Activated naive CD4-positive, alpha-beta T cell treated with anti-CD3 and anti-CD28 coated beads for 36 hours (primary cell): ENCODE measurements at places on chromosomes 2 and 18.

DNA sequence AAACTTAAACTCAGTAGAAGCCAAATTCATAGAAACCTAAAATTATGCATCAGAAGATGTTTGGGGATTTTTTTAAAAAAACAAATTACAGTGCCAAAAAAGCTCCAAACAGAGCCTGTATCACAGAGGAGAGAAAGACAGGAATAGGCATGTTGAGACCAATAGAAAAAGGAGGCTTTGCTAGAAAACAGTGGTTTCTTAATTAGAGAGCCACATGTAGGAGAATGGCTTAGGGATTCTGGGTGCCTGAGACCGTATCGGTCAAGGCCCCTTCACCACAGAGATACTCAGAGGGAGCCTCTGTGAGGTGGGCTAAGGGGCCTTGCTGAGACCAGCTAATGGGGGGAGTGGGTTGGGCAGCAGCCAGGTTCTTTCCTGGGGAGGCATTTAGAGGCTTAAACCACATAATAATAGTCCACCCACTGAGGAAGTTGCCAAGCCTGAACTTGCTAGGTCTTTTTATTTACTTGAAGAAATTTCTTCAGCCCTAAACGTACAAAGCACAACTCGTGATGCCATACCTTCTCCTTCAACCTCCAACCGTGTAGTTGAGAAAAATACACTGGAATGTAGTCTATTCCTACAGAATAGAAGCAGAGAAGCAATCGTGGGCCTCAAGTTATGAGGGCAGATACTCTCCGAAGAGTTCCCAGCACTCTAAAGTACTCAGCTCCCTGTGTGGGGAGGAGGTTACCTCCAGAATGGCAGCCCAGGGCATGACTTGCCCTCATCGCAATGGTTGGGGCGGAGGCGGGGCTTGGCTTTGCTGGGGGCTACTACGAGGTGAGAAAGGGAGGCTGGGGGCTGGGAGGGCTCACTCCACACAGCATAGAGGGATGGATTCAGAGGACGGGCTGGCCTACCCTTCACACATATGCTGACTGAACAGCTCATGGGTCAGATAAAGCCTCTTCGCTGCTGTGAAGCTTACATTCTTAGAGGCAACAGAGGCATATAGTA, 237.9 kb downstream of the TPGS2 start:
- H3K4me3 ChIP-seq: no peak overlapping the region
- peaks cover 2% of the 10 kb centered on the region for H3K27me3 ChIP-seq
- no peaks in the 10 kb centered on the region for H3K4me1 ChIP-seq
- no peak overlapping the region for H3K27ac ChIP-seq
- H3K36me3 ChIP-seq: no peaks in the 10 kb centered on the region

DNA sequence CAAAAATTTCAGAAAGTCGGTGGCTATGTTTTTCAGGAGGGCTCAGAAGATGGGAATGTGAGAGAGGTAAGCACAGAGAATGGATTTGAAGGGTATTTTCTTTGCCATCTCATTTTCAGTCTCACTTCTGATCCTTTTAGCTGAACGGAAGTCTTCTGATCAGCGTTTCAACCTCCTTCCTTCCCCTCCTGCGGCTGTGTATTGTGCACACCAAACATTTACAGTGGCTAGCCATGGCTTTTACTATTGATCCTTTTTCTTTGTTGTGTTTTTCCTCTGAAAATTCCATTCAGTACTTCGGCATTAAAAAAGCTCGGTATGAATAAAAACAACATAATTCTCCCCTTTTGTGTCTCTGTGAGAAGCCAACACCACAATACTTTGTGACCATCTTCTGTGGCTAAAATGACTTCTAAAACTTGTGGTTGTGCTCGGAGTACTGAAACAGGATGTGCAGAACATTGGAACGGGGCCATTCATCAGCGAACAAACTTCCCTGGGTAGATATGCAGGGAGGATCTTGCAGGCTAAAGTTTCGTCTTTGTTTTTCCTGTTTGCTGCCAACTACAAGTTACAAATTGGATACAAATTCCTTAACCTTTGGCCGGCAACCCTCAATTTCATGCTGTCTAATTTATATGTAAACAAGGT, 260.8 kb upstream of the FAM98A start:
- H3K4me1 ChIP-seq: peaks cover 7% of the 10 kb centered on the region
- no peak overlapping the region for H3K27ac ChIP-seq
- H3K27me3 ChIP-seq: no peaks in the 10 kb centered on the region
- H3K4me3 ChIP-seq: no peak overlapping the region

GRCh38 chr2:162890690-162891311, 52.2 kb upstream of the KCNH7 start:
- no peak overlapping the region for H3K27ac ChIP-seq
- no peaks in the 10 kb centered on the region for H3K36me3 ChIP-seq
- H3K4me3 ChIP-seq: no peak overlapping the region

DNA sequence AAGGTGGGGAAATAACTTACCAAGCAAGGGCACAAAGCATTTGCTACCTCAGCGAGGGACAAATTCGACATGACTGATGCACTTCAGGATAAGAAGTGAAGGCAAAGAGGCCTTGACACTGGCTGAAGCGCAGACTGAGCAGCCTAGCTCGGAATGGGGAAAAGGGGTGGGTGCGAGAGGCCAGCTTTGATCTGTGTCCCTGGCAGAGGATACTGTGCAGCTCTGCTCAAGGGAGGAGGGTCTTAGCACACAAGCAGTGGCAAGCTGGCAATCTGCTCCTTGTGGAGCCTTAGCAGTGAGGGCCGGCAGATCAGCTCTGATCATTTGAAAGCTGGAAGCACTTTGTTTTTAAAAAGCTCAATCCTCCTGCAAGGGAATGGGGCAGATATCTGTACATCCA, 222.3 kb downstream of the ZBTB7C start:
- H3K4me1 ChIP-seq: no peaks in the 10 kb centered on the region
- H3K4me3 ChIP-seq: no peak overlapping the region
- no peak overlapping the region for H3K27ac ChIP-seq
- DNase-seq: no peak

DNA sequence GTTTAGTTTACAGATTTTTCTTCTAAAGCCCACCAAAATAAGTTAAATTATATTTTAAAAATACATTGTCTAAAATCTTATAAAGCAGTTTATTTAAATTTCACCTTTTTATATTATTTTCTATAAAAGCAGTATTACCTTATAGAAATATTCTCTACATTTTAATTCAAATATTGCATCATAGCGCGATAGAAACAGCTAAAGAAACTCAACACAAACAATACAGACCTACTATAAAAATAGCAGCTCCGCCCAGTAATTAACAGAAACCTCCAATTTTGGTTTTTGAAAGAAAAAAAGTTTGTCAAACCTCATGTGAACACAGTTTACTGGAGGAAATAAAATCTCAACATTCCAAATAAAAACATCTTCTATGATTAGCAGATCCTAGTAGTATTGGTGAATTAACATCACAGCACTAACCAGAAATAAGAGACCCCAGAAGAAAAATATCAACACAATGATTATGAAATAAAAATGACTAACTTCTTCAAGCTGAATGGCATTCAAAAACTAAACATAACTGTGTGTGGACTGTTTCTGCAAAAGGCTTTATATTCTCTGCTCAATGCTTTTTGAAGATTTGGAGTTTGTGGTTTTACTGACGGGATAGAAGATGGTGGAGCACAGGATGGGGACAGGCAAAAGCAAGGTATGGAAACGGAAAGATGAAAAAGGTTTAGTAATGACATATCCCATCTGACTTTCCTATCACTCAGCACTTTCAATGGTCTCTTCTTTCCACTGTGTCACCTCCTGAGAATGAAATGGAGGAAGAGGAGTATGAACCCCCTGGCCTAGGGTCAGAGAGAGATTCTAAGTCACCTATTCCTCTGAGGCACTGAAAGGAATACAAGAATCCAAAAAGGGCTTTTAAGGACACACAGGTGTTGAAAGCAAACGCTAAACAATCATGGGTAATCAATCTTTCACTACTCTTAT, 17.5 kb downstream of the MAP4K3 start:
- H3K27me3 ChIP-seq: no peaks in the 10 kb centered on the region
- peaks cover 2% of the 10 kb centered on the region for H3K36me3 ChIP-seq
- H3K4me3 ChIP-seq: no peak overlapping the region
- DNase-seq: no peak
- no peak overlapping the region for H3K27ac ChIP-seq
- peaks cover 41% of the 10 kb centered on the region for H3K4me1 ChIP-seq

GRCh38 chr2:187546762-187547333, 7.4 kb downstream of the TFPI start:
- H3K27me3 ChIP-seq: no peaks in the 10 kb centered on the region
- no peak overlapping the region for H3K27ac ChIP-seq
- no peak for DNase-seq
- H3K36me3 ChIP-seq: no peaks in the 10 kb centered on the region
- no peak overlapping the region for H3K4me3 ChIP-seq

DNA sequence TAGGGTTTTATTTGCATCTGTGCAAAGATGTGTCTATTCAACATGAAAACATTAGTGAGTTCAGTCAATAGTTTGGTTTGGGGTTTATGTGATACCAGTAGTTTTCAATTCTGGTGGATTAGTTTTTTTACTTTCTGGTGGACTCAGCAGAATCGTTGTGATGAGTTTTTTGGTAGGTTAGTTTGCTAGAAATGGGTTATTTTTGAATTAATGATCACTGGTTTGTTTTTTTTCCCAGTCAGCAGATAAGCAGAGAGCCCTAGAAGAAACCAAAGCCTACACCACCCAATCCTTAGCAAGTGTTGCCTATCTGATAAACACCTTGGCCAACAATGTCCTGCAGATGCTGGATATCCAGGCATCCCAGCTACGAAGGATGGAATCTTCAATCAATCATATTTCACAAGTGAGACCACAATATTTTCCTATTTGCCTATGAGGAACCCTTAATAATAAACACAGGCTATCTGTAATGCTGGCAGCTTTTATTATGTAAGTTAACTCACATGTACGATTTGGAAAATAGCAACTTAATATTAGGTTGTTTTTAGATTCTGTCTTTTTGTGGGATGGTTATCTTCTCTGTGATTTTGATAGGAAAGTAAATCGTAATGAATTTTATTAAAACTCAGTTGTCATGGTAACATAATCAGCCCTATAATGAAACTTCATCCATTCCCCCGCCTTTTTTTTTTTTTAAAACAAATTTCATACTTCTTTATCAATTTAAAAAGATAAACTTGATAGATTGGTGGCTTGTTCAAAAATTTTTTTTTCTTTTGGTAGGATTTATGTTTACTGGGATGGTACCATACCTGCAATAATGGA, 38.7 kb downstream of the ABI2 start:
- peaks cover 5% of the 10 kb centered on the region for H3K36me3 ChIP-seq
- no peaks in the 10 kb centered on the region for H3K4me1 ChIP-seq
- no peak overlapping the region for H3K4me3 ChIP-seq
- DNase-seq: no peak

GRCh38 chr2:29834036-29834540, 87.3 kb downstream of the ALK start:
- no peaks in the 10 kb centered on the region for H3K36me3 ChIP-seq
- no peak overlapping the region for H3K27ac ChIP-seq
- no peak overlapping the region for H3K4me3 ChIP-seq
- H3K4me1 ChIP-seq: no peaks in the 10 kb centered on the region

GRCh38 chr18:77777163-77777562, 527.5 kb downstream of the GALR1 start:
- no peaks in the 10 kb centered on the region for H3K36me3 ChIP-seq
- no peak overlapping the region for H3K27ac ChIP-seq
- no peak for DNase-seq
- no peak overlapping the region for H3K4me3 ChIP-seq
- H3K4me1 ChIP-seq: no peaks in the 10 kb centered on the region

- H3K27me3 ChIP-seq: no peaks in the 10 kb centered on the region
- no peaks in the 10 kb centered on the region for H3K4me1 ChIP-seq
- H3K36me3 ChIP-seq: no peaks in the 10 kb centered on the region
- no peak within 1 kb of the TSS for H3K4me3 ChIP-seq
Measured at GRCh38 chr2:85668009-85668856, at the start of gene SFTPB. Gene SFTPB, minus strand, starts transcription at chr2:85668199. Its CDS starts 16 bp downstream, at chr2:85668183.

DNA sequence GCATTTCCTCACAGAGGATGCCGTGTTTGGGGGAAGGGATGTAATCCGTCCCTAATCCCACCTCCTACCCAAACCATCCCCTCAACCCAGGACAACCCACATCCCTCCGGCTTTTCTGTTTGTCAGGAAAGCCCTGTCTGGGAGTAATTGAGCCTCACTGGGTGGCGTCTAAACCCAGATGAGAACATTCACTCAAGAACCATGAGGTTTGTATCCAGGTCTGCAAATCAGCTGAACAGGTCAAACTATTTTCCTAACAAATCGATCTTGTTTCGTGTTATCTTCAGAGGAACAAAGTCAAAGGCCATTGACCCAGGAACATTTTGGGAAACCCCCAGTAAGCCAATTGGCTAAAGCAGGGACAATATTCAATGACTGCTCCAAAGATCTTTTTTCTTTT, 25.7 kb downstream of the CYP27C1 start:
- peaks cover 5% of the 10 kb centered on the region for H3K4me1 ChIP-seq
- no peaks in the 10 kb centered on the region for H3K36me3 ChIP-seq
- no peak for DNase-seq

- no peaks in the 10 kb centered on the region for H3K27me3 ChIP-seq
- peaks cover 4% of the 10 kb centered on the region for H3K4me1 ChIP-seq
- no peak overlapping the region for H3K27ac ChIP-seq
- no peak overlapping the region for H3K4me3 ChIP-seq
- H3K36me3 ChIP-seq: peaks cover 22% of the 10 kb centered on the region
Measured at GRCh38 chr2:170996316-170996715, 67.3 kb downstream of the GORASP2 start.

DNA sequence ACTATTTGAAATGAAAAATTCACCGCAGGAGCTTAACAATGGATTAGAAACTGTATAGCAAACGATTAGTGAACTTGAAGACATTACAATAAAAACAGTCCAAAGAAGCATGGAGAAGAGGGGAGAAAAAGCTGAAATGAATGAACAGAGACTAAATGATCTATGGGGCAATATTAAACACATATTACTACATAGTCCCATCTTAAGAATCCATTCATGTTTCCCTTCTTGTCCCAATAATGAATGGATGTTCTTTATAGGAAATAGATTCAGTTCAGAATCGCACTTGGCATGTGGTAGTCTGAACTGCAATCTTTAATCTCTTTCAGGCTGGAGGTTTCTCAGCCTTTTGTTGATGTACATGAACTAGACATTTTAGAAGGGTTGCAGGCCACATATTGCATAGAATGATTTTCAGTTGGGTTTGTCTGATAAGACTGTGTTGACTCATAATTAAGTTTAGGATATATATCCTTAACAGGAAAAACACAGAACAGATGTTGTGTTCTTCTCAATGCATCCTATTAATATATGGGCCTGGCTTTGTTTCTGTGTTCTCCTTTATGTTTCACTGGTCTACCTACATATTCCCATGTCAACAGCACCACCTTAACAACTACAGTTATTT, 27.9 kb downstream of the CCDC88A start:
- no peaks in the 10 kb centered on the region for H3K4me1 ChIP-seq
- no peak for DNase-seq
- H3K27ac ChIP-seq: no peak overlapping the region
- no peaks in the 10 kb centered on the region for H3K27me3 ChIP-seq

GRCh38 chr2:3522961-3523421, 3.7 kb upstream of the ADI1 start:
- no peak overlapping the region for H3K4me3 ChIP-seq
- H3K27ac ChIP-seq: no peak overlapping the region
- H3K36me3 ChIP-seq: no peaks in the 10 kb centered on the region
- no peaks in the 10 kb centered on the region for H3K27me3 ChIP-seq
- H3K4me1 ChIP-seq: peaks cover 20% of the 10 kb centered on the region
- no peak for DNase-seq

GRCh38 chr2:80258793-80259192, 45.8 kb downstream of the LRRTM1 start:
- DNase-seq: no peak
- no peaks in the 10 kb centered on the region for H3K36me3 ChIP-seq
- H3K4me1 ChIP-seq: no peaks in the 10 kb centered on the region
- H3K27me3 ChIP-seq: no peaks in the 10 kb centered on the region
- H3K4me3 ChIP-seq: no peak overlapping the region

- H3K4me3 ChIP-seq: no peak overlapping the region
- DNase-seq: no peak
- no peaks in the 10 kb centered on the region for H3K4me1 ChIP-seq
- H3K27me3 ChIP-seq: no peaks in the 10 kb centered on the region
Measured at GRCh38 chr2:215784371-215784783, 229.0 kb downstream of the MREG start.
